ENCODE measurements at places on chromosomes 3 and 15. TPM values are rescaled to one million over a fixed set of nuclear protein-coding genes. Genes with fewer than 3 reads are reported as not detected.

The ACTC1 gene
- total RNA-seq: 90.0 TPM

The WWTR1 gene
- total RNA-seq: 19.2 TPM

The EXD1 gene
- 0.54 TPM for total RNA-seq

The ARPP21 gene
- not detected for total RNA-seq

The ST8SIA2 gene
- total RNA-seq: 3.2 TPM

The GABRG3 gene
- total RNA-seq: 0.80 TPM

The MCF2L2 gene
- total RNA-seq: 13.7 TPM

The PATL2 gene
- 0.65 TPM for total RNA-seq

The FETUB gene
- total RNA-seq: not detected

The LTF gene
- 0.80 TPM for total RNA-seq

The EAF2 gene
- total RNA-seq: 6.0 TPM

The PLEKHO2 gene
- total RNA-seq: 20.1 TPM

The CFAP100 gene
- total RNA-seq: not detected

The KLHL40 gene
- not detected for total RNA-seq

The PLA2G4D gene
- total RNA-seq: 0.33 TPM

The PYGO1 gene
- 1.1 TPM for total RNA-seq

Data from H1 (cell line).